Upper lobe of left lung (tissue), 6 donors: ENCODE measurements at places on chromosomes 11 and 22.

DNA sequence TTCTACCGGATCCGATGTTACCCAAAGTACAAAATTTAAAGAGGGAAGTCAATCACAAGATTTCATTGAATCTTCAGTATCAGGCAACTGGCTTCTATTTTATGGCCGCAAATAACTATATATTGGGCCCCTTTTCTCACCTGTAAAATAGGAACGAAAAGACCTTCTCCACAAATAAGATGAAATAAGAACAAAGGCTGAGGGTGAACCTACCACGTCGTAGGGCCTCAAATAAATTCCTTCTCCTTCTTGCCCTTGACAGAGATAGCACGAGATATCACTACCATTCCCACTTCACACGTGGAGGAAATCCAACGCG, 794 bp upstream of the EMSY start:
- peaks cover 16% of the 10 kb centered on the region for H3K4me1 ChIP-seq
- no peaks in the 10 kb centered on the region for H3K27me3 ChIP-seq
- H3K27ac ChIP-seq = peak overlapping the region; percentile 91
- peaks cover 8% of the 10 kb centered on the region for H3K36me3 ChIP-seq
- peak overlapping the region; percentile 73 for H3K4me3 ChIP-seq

DNA sequence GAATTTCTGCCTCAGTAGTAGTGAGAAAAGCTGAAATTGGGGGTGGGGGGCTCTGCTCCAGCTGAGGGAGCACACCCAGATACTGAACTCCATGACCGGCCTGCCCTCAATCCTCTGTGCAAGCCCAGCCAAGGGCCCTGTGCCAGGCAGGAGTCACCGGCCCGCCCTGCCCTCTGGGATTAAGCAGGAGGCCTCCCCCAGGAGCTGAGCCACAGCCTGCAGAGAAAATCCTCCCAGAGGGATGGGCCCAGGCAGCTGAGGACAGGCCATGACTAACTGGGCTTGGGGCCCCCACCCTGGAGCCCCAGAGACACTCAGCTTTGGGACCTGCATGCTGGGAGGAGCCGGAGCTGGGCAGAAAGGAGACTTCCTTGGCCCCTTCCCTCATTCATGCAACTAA, 48.8 kb downstream of the MN1 start:
- H3K4me3 ChIP-seq = no peak overlapping the region
- no peaks in the 10 kb centered on the region for H3K36me3 ChIP-seq
- DNase-seq = no peak
- H3K4me1 ChIP-seq = no peaks in the 10 kb centered on the region
- H3K27me3 ChIP-seq = no peaks in the 10 kb centered on the region
- H3K27ac ChIP-seq = no peak overlapping the region

GRCh38 chr22:24582056-24582814, 10.6 kb downstream of the LRRC75B start:
- H3K36me3 ChIP-seq = peaks cover 12% of the 10 kb centered on the region
- no peak overlapping the region for H3K27ac ChIP-seq
- H3K4me3 ChIP-seq = no peak overlapping the region
- H3K4me1 ChIP-seq = peaks cover 19% of the 10 kb centered on the region
- no peak for DNase-seq
- no peaks in the 10 kb centered on the region for H3K27me3 ChIP-seq

DNA sequence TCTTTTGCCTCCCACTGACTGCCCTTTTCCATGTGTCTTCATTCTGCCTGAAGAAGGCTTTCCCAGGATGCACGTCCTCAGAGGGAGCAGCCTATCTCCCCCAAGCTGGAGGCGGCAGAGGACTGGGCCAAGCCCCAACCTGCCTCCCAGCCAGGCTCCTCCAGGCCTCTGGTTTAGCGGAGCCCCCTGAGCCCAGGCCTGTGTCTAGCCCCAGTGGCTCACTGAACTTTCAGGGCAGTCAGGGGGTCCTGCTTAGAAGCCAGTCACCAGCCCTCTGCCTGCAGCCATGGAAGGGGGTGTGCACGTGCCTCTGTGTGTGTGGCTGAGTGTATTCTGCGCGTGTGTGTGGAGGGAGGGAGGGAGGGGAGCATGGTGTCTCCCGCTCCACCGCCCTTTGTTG, 10.4 kb upstream of the GRK2 start:
- no peak overlapping the region for H3K27ac ChIP-seq
- H3K4me1 ChIP-seq = no peaks in the 10 kb centered on the region
- no peak overlapping the region for H3K4me3 ChIP-seq

GRCh38 chr11:73519266-73519665, 78.6 kb downstream of the FAM168A start:
- no peaks in the 10 kb centered on the region for H3K36me3 ChIP-seq
- H3K27me3 ChIP-seq = no peaks in the 10 kb centered on the region
- H3K27ac ChIP-seq = no peak overlapping the region
- no peak overlapping the region for H3K4me3 ChIP-seq
- no peak for DNase-seq
- no peaks in the 10 kb centered on the region for H3K4me1 ChIP-seq

DNA sequence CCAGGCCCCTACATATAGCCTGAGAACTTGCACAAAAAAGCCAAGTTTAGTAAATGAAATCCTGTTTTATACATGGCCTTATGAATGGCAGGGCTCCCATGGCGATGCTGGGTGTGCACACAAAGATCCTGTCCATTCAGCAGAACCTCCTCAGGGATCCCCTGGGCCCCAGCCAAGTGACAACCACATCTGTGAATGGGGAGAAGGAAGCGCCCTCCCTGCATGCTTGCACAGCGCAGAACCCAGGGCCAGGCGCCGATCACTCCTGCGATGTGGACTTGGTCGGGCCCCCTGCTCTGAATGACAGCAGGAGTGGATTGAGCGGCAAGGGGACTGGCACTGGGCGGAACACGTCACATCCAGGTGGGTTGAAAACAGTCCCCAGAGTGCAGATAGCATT, 4.5 kb upstream of the CDC42EP2 start:
- H3K27ac ChIP-seq = no peak overlapping the region
- DNase-seq = peak; percentile 43
- H3K36me3 ChIP-seq = peaks cover 3% of the 10 kb centered on the region
- peaks cover 49% of the 10 kb centered on the region for H3K4me1 ChIP-seq
- H3K4me3 ChIP-seq = no peak overlapping the region

- DNase-seq = no peak
- H3K36me3 ChIP-seq = no peaks in the 10 kb centered on the region
- H3K27ac ChIP-seq = no peak overlapping the region
- no peak overlapping the region for H3K4me3 ChIP-seq
- no peaks in the 10 kb centered on the region for H3K27me3 ChIP-seq
These were observed 814.6 kb upstream of the CCDC179 start for GRCh38 chr11:23674866-23675265.

GRCh38 chr11:2202900-2203439, 31.4 kb upstream of the TH start:
- H3K27ac ChIP-seq = peak overlapping the region; percentile 17
- H3K27me3 ChIP-seq = no peaks in the 10 kb centered on the region
- H3K4me3 ChIP-seq = no peak overlapping the region
- no peaks in the 10 kb centered on the region for H3K4me1 ChIP-seq
- H3K36me3 ChIP-seq = no peaks in the 10 kb centered on the region
- no peak for DNase-seq

GRCh38 chr11:46246521-46246920, 30.9 kb upstream of the CREB3L1 start:
- H3K27ac ChIP-seq = no peak overlapping the region
- no peak for DNase-seq
- no peak overlapping the region for H3K4me3 ChIP-seq
- H3K27me3 ChIP-seq = no peaks in the 10 kb centered on the region
- peaks cover 15% of the 10 kb centered on the region for H3K4me1 ChIP-seq
- no peaks in the 10 kb centered on the region for H3K36me3 ChIP-seq

GRCh38 chr11:114175706-114176105, 116.2 kb downstream of the ZBTB16 start:
- H3K27ac ChIP-seq = peak overlapping the region; percentile 96
- peaks cover 96% of the 10 kb centered on the region for H3K4me1 ChIP-seq
- no peak for DNase-seq
- H3K4me3 ChIP-seq = no peak overlapping the region
- no peaks in the 10 kb centered on the region for H3K27me3 ChIP-seq
